ENCODE measurements at places on chromosomes 7 and 10.

DNA sequence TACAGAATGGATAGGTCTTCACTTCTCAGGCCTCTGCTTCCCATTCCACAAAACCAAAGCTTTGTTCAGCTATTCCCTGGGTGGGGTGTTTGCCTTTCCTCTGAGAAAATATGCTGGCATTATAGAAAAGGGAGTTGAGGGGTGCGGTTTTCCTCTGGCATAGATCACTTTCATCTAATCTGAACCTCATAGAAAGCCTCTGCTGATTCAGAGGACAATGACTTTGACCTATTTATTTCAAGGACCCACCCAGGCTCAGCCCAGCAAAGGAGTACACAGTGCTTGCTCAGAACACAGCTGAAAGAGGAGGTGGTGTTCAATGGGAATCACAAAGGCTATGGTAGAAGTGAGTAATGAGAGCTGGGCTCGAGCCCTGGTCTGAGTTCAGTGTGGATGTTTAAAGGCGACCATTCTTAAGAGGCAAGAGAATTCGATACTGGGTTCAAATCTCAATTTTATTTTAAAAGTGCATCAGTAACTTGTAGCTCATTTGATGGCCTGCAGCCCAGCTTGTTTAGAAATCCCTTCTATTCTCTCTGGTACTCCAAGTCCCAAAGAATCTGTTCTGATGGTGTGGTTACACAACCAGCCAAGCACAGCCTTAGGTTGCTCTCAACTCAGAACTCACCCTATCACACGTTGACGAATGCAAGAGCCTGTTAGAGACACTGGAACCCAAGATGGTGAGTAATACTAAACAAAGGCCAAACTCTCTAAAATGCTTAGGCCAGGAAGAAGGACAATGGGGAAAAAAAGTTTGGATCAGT, 1012.8 kb downstream of the LRMDA start:
- DNase-seq, result no peak

DNA sequence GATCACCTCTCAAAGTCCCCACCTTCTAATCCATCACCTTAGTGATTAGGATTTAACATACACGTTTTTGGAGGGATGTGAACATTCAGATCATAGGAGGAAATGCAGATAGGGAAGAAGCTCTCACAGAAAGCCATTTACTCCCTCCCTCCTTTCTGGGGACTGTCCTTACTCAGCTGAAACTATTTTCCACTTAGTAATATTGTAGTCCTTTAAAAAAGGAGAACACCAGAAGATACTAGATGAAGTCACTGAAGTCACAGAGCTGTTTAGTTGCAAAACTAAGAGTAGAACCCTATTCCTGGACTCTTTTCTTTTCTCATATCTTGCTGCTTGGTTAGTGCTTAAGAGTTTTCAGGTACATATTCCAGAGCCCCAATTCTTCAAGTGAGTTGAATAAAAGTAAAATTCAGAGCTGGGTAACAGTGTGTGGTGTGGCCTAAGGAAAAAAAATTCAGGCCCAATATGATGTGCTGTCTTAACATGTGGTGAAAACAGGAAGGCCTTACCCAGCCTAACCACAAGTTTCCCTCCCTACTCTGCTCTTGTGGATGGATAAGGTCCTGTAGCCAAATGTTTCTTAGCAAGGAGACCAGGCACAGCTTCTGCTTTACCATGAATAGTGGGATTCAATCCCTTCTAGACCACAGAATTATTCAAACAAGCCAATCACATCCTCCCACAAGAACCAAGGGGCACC, 135.7 kb downstream of the INHBA start:
- no peak for DNase-seq

DNA sequence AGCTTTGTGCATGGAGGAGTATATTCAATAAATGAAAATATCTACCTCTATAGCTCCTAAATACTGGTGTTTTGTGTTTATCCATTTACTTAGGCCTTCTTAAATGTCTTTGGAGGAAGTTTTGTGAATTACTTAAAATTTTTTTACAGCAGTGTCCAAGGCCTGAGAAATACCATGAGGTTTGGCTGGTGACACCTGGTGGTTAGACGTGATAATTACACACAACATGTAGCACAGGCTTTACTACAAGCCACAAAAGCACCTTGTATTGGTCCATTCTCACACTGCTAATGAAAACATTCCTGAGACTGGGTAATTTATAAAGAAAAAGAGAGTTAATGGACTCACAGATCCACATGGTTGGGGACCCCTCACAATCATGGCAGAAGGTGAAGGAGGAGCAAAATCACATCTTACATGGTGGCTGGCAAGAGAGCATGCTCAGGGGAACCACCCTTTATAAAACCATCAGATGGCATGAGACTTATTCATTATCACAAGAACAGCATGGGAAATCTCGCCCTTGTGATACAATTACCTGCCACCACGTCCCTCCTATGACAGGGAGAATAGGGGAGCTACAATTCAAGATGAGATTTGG, 20.6 kb downstream of the HYAL4 start:
- peak; percentile 36 for DNase-seq

DNA sequence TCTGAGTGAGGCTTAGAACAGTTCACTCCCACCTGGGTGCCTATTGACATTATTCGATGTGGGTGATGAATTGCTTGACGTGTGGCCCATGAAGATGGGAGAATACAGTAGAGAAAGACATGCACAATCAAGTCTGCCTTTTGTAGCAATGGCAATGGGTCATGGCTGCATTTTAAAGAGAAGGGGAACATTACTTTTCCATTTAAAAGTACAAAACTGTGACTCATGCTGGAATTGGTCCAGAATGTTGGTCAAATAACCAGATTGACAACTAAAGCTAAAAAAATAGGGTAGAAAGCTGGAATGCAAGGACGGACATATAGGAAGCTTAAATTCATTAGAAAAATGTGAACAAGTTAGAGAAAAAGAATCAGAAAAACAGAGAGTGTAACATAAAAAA, 104.1 kb upstream of the SLC25A13 start:
- DNase-seq, result no peak

DNA sequence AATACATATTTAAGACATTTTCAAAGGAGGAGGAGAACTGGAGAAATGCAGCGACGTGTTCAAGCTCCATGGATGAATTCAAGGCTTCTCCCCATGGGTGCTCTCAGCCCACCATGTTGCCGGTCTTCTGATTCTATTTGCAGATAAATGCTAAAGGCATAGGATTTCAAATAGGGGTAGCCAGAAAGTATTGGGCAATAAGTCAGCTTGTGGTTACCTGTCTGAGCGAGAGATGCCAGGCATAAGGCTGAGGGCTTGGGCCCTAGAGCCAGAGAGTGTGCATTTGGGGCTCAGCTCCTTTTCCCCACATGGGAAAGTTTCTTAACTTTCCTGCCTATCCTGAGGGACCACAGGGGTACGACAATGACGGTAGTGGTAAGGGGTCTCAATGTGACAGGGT, 180.0 kb downstream of the PARD3 start:
- DNase-seq, result no peak

DNA sequence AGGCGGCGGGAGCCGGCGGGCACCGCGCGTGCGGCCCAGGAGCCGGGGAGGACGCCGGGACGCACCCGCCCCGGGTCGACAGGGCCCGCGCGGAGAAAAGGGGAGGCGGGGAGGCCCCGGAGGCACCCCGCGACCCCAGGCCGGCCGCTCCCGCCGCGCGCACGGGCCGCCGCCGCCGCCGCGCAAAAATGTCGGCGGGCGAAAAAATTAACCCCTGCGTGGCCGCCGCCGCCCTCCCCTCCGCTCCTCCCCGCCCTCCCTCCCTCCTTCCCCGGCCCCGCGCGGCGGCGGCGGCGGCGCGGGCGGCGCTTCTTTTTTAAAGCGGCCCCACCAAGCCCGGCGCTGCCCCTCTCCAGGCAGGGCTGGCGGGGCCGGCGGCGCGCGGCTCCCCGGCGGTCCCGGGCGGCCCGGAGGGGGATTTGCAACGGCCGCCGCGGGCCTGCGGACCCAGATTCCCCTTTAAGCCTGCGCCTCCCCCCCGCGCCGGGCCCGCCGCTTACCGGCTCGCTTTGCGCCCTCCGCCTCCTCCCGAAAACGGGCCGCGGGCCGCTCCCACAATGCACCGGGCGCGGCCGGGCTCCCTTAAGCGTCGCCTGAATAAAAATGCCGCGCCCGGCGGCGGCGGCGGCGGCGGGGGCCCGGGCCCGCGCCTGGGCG, 465 bp downstream of the SEPHS1 start:
- peak; percentile 62 for DNase-seq

GRCh38 chr10:112912410-112912928, 37.6 kb upstream of the TCF7L2 start:
- no peak for DNase-seq

GRCh38 chr7:50826371-50827172, 43.9 kb upstream of the GRB10 start:
- DNase-seq, result no peak

Measured in activated gamma-delta T cell treated with anti-CD3 and anti-CD28 coated beads, Interleukin-2, amount 50 U/mL, for 16 hours (primary cell).